NCI-H1694 (cell line): ENCODE measurements at places on chromosomes 7 and 10.

DNA sequence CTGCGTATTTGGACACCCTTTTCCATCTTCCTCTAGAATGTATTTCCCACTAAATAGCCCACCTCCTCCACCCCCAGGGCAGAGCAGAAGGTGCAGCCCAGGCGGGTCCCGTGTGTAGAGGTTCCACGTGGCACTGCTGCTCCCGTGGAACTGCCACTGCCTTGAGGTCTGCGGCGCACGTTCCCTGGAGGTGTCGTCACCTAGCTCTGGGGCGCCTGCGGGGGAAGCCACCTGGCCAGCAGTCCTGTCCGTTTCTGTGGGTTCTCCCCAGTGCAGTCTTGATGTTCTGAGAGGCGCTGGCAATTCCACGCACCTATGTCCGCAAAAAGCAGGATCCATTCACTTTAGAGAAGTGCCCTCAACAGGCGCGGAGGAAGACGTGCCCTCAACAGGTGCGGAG is 21.9 kb downstream of the BNIP3 start:
- no peak for DNase-seq

DNA sequence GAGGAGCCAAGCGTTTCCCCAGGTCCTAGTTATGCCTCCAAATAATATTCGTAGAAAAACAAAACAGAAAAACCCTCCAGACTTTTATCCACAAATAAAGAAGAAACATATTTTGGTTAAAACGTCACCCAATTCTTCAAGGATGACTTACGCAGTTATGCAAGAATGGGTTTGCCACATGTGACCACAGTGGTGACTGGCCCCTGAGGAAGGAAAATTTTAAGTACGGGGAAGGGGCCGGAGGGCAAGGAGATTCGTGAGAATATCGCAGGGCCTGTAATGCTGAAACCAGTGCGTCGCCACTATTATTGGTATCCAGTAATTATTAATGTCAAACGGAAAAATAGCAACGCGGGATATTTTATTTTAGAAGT is 537 bp upstream of the MRPS24 start:
- DNase-seq, result no peak

DNA sequence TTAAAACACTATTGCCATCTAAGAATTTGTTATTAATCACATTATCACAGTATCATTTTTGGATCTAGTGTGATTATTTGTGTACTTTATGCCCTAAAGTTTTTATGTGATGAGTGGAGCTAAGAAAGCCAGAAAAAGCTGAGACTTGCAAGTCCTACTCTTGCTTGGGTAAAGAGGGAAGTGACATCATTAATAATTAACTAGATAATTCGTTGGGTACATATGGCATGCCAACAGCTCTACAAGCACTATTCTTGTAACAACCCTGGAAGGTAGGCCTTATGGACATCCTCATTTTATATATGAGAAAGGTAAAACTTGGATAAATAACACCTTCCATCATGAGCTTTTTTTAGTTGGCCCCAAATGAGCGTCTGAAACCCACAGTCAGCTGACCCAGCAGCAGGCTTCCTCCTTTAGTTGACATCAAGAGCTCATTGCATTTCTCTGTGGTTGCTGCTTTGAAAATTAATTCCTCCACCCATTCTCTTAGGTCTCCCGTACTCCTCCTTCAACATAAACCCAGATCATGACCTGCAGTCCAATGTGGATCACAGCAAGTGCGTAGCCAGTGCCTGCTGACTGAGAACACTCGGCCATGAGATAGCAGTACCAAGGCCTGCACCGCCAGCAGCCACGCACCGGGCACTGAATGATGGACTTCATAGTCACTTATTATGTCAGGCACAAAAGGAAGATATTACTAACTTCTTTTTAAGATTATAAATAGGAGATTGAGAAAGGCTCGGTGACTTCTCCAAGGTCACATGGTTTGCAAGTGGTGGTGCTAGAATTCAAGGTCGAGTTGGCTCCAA is 292.0 kb upstream of the AOAH start:
- no peak for DNase-seq

GRCh38 chr10:131872827-131873375 is 27.9 kb upstream of the PPP2R2D start:
- no peak for DNase-seq

DNA sequence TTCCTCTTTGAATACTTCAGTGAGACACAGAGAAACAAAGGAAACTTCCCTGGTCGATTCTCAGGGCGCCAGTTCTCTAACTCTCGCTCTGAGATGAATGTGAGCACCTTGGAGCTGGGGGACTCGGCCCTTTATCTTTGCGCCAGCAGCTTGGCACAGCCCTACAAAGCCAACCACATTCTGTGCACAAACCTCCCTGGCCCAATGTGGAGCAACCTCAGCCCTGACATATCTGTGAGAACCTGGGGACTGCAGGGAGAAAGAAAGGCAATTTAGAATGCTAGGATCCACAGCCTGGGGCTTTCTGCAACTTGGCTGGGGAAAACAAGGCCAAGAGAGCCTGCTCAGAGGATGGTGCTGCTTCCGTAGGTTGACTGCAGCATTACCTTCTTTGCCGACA is 63.5 kb upstream of the PRSS58 start:
- DNase-seq, result no peak

- DNase-seq, result no peak
These were observed 42.4 kb downstream of the PDK4 start for GRCh38 chr7:95553939-95554338.

GRCh38 chr10:118161461-118162246 is 114.9 kb upstream of the RAB11FIP2 start:
- no peak for DNase-seq

- no peak for DNase-seq
These were observed 14.6 kb upstream of the RPEL1 start for GRCh38 chr10:103231047-103231551.

GRCh38 chr7:74126220-74126880 is 42.7 kb downstream of the LIMK1 start:
- no peak for DNase-seq

DNA sequence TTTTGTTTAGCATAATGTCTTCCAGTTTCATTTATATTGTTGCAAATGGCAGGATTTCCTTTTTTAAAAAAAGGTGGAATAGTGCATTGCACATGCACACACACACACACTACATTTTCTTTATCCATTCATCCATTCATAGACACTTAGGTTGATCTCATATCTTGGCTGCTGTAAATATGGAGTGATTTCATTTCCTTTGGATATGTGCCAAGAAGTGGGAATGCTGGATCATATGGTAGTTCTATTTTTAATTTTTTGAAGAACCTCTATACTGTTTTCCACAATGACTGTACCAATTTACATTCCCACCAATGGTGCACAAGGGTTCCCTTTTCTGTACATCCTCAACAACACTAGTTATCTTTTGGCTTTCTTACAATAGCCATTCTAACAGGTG is 68.9 kb downstream of the EBLN1 start:
- DNase-seq, result peak; percentile 13

DNA sequence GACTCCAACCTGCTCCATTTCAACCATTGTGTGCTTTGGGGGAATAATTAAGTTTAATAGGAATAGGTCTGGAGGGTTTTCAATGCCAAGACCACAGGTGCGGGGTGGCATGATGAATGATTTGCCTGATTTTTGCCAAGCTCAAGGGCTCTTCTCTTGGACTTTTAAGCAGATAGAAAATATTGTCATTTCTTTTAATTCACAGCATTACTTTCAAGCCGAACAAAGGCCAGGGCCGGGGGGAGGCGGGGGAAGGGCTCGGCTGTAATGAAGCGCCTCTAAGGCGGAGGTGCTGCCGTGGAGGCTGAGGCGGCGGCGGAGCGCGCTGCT is 6.5 kb downstream of the PTF1A start:
- DNase-seq, result no peak

DNA sequence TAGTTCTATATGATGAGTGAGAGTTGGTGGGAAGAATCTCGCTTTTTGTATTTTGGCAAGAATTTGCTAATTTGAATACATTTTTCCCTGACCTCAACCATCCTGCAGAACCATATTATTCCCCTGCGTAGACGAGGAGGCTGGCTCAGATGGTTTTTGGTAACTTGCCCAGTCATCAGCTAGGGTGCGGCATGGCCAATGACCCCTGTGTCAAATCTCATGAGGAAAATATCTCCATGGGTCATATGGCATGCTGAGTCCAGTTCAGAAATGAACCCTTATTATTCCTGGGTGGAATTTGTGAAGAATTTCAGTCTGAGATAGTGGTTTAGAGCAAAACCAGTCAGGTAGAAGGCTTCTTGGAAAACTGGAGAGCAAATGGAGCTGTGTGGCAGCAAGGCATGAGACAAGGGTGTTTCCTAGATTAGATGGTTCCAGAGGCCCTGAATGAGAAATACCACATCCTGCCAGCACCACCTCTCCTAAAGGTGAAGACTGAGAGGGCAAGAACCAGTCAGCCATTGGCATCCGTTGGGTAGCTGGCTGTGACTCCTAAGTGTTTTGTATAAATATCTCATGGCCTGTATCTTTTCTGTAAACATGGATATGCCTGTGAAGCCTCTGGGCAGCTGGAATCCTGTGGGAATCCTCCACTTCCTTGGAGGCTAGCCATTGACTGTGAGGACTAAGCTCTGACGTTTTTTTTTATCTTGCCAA is 5.8 kb upstream of the UPP1 start:
- no peak for DNase-seq

- no peak for DNase-seq
These were observed 60.8 kb downstream of the MDH2 start for GRCh38 chr7:76108540-76109233.

DNA sequence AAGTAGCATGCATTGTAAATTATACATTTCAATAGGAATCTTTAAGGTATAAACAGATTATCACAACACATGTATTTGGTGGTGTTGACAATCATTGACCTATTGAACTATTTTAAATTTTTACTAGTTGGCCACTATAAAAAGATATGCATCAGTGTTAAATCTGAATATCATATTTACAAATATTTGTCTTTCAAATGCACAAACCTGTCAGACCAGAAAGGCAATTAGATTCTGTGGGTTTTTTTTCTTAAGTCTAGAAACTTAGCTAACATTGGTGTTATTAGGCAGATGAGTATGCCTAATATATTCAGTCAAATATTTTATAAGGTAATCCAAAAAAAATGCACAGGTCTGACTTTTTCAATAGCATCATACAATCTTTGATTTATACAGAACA is 241.4 kb upstream of the DGKB start:
- DNase-seq, result no peak

DNA sequence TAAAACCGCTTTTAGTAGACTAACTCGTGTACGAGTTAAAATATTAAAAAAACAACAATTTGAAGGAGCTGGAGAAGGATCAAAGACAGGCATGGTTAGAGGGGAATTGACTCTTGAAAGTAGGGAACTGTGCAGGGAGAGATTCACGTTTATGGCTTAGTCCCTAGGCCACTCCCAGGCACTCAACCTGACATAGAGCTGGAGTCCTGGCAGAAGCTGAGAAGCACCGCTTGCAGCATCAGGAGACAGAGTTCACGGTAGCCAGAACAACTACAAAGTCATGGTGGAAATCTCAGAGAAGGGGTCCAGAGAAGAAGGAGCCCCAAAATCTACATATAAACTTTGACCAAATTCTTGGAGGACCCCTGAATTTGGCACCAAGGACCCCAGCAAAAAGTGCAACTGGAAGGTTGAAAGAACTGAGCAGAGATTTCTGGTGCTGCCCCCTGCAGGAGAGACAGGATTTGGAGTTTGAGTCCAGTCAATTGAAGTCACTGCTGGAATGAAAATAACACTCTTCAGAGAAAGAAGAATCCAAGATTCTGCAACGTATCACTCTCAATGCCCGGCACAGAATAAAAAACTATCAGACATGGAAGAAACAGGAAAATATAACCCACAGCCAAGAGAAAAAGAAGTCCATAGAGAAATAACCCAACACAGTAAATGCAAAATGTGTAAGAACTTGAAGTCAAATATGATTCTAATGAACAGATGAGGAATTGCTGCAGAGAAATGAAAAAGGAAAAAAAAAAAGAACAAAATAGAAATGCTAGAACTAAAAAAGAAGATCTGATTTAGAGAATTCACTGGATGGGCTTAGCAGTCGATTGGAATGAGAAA is 493.3 kb upstream of the PODXL start:
- DNase-seq, result no peak

GRCh38 chr10:33395201-33395600 is 60.7 kb upstream of the NRP1 start:
- DNase-seq, result no peak

DNA sequence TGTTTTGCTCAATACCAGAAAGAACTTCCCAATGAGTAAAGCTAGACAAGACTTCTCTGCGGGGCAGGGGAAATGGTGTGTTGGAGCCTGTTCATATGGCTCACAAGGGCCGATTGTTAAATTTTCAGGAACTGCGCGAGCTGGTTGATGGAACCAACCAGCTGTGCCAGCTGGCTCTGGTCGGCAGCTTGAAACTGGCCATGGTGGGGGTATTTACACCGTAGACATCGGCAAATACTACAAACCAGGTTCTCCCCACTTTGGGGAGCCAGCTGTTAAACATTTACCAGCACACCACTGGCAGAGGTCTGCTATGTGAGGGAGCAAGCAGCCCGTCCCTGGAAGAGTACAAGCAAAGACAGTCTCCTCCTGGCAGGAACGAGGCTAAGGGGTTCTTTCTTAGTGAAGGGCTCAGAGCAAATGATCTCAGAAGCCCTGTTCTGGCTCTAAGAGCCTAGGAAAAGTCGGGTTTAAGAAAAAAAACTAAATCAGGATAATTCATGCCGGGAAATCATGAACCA is 8.8 kb upstream of the ZMIZ1 start:
- no peak for DNase-seq

GRCh38 chr7:1663223-1663622 is 6.9 kb upstream of the ELFN1 start:
- DNase-seq, result no peak

DNA sequence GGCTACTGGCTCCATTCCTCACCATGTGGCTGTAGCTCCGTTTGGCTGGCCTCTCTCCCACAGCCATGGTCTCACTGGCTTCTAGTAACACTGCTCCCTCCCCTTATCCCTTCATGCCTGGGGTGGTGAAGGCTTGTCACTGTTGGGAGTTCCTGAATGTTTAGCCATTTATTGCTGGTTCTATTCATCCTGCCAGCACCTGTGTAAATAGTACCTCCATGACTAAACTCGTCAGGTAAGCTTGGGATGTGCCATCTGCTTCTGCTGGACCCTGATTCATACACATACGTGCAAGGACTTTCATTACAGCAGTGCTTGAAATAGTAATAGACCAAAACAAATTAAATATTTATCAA is 61.6 kb downstream of the CCDC71L start:
- DNase-seq, result no peak

DNA sequence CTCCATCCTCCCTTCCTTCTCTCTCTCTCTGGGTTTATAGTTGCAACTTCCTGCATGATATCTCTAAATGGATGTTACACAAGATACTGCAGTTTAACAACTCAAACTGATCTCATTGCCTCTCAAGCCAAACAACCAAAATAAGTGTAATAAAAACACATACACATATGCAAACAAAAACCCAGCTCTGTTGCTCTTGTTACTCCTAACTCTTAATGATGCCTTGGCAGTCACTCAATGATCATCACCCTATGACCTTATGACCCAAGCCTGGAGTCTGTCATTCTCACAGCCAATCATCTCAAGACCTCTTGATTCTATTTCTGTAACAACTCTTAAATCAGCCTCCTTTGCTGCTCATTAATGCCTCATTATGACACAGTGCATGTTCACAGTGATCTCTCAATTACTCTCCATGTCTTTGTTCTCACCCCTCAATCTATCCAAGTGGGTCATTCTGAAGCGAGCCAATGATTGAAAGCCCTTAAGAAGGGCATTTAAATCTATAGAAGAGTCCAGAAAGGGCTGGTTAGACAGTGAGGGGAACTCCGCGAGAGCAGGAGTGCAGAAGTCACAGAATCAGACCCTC is 210.9 kb downstream of the INHBA start:
- DNase-seq, result no peak
